Fibroblast of gingiva (primary cell): ENCODE measurements at places on chromosomes 12 and 14.
A peak's percentile ranks its signal among the peaks of the same experiment; 100 is the strongest.

- DNase-seq, result no peak
Observed at GRCh38 chr14:89688507-89689211, 265.9 kb downstream of the EFCAB11 start.

- peak; percentile 90 for DNase-seq
Observed at GRCh38 chr12:6280053-6280469, 30.4 kb upstream of the PLEKHG6 start.

DNA sequence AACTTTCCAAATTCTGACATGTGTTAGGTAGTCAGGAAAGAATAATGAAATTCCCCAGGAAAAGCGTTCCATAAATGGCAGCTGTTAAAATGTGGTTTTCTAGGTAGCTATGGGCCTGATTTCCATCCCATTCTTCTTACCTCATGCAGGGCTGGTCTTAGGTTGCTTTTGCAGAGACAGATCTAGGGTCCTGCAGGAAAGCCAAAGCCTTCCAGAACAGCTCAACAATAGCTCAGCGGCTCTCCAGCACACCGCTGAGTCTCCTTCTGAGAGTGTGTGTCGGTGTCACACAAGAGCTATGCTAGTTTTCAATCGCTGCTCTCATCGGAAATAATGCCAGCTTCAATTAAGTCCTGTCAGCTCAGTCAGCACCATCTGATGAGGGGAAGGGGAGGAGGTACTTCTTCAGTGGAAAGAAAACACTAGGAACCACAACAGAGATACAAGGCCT lies 106.7 kb downstream of the TMEM30B start:
- DNase-seq, result no peak

GRCh38 chr14:74490486-74490885 lies 2.6 kb downstream of the NPC2 start:
- no peak for DNase-seq

DNA sequence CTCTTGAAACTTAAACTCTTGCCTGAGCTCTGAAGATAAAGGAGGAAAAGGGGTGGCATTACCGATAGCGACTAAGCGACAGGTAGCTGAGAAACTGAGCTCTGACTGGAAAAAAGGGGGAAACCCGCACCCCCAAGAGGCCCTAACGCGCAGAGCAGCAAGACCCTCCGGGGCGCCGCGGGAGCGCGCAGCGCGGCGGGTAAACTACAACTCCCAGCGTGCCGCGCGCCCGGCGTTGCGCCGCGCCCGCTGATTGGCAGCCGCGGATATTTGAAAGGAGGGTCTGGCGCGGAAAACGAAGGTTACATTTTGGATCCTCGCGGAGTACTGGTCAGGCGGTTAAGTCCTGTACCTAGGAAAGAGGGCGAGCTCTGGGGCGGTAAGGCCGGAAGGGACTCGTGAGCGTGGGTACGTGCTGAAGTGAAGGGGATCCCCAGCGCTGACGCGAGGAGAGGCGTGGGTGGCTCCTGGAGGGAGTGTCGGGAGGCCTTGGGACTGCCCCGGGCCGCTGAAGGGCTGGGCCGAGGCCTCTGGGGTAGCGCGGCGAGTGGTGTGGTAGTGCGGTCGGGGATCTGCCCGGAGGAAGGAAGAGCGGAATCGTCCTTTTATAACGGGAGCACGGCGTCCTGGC lies at the start of gene ESPL1:
ESPL1 (plus strand) TSS at position 301 of the 631 bp plus-strand sequence. CDS start 468 bp downstream, outside the sequence.
- DNase-seq, result peak; percentile 63

DNA sequence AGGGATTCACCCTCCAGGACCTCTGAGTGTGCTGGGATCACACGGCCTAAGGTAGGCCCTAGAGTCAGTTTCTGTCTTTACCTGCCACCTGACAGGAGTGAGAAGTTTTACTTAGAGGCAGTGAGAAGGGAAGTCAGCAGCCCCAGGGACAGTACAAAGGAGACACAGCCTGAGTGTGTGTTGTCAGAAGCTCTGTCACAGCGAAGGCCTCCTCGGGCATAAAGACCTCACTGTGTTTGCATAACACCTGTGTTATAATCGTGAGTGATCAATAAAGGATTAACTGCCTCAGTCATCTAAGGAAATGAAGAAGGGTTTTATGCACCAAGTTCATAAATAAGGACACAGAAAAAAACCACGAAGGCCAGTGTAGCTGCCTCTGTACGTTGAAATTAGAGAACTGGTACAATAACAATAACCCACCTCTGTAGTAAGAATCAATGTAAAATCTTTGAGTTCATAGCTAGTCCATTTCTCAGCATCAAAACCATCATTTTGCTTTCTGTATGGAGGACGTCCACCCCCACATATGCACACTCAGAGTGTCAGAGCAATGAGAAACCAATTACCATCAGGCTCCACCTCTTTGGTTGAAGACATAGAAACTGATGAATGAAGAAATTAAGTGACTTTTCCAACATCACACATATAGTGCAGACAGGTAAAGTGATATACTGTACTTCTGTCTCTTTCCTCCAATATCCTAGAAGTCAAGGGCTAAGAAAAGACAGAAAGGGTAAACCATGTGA lies 159.3 kb downstream of the DAD1 start:
- no peak for DNase-seq

GRCh38 chr14:64704143-64704742 lies at the start of gene PLEKHG3:
Gene PLEKHG3 (plus strand): TSS chr14:64704424. CDS start chr14:64727632, 23,208 bp downstream.
- peak; percentile 48 for DNase-seq

- no peak for DNase-seq
Observed at GRCh38 chr12:106586803-106587684, 4.2 kb downstream of the RFX4 start.
